ENCODE measurements at places on chromosomes 2 and 18.

- peak; percentile 73 for DNase-seq
These were observed 45.3 kb downstream of the CD28 start for GRCh38 chr2:203751685-203752271.

- DNase-seq = no peak
These were observed 334.7 kb downstream of the EIPR1 start for GRCh38 chr2:3042601-3043585.

- no peak for DNase-seq
These were observed 361.1 kb upstream of the SLC14A2 start for GRCh38 chr18:45253973-45254708.

DNA sequence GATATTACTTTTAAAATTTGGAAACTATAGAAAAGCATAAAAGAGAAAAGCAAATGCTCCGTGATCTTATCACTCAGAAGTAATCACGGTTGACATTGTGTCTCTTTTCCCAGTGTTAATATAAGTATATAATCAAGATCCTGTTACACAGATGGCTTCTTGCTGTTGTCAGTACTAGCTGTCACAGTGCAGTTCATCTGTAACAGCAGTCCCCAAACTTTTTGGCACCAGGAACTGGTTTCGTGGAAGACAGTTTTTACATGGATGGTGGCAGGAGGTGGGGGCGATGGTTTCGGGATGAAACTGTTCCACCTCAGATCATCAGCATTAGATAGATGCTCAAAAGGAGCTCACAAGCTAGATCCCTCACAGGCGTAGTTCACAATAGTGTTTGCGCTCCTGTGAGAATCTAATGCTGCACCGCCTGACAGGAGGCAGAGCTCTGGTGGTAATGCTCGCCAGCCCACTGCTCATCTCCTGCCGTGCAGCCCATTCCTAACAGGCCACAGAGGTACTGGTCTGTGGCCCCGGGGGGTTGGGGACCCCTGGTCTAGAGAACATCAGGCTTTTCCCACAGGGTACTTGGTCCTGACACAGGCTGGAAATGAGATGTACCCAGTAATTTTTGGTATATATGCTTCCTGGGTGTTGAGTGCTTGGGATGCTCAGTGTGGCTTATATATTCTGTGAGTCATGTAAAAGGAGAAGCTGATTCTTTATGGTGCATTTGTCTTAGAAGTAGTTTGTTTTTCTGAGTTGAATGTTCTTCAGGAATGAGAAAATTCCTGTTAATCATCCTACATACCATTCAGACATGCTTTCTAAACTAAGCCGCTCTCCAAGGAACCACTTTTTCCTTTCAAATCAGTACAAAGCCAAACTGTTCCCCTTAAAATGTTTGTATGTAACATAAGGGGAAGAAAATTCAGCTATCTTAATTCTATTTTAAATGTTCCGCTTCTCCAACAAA is 121.8 kb downstream of the NCK2 start:
- DNase-seq = no peak

- no peak for DNase-seq
These were observed 32.2 kb upstream of the AMMECR1L start for GRCh38 chr2:127917916-127918315.

All from inflammatory macrophage treated with lipopolysaccharide for 1 hour (primary cell).